ENCODE measurements at places on chromosomes 12 and 14.

DNA sequence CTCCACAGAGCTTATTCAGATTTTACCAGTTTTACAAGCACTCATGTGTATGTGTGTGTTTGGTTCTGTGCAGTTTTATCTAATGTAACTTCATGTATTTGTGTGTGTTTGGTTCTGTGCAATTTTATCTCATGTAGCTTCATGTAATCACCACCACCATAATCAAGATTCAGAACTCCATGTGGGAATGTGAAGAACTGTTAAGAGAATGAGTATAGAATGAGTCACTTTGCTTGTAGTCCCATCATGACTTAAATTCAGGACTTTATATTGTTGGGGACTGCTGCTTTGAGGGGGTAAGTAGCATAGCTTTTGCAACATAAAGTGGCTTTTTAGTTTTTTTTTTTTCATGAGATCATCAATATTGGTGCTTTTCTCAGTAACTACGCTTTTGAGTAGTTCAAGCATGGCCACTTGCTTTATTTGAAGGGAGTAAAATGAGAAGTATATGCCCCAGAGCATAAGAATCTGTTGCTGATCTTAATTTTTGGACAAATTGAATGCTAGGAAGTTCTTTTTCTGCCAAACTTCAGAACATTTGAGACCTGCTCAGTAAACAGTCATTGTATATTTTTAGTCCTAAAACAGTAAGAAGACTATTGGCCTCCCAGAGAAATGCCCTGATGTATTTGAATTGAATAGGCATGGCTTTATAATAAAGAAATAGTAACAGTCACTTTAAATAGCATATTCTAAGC lies 28.8 kb downstream of the PROX2 start:
- no peak for DNase-seq

DNA sequence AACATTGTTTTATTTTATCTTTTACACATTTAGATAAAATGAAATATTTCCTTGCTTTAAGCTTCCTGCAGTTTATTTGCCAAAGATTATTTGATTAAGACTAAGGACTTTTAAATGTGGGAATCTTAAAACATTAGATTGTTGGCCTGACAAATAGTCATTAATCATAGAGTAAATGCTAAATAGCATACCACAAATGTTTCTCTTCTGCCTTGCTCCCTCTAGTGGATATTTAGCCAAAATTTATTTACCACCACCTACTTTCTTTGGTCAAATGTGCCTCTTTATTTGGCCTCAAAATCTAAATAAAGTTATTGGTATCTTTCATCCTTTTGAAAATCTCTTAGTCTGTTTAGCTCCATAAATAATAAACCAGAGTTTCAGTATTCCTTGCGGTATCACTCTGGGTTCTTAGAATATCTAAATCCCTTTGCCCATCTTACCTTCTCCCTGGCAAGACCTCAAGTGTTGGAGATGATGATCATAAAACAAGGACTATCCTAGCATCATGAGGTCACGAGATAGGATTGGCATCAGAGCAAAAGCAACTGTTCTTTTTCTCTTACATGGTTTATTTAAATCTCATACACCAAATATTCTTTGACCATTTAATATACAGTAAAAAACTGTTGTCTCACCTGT lies 150.6 kb upstream of the AEBP2 start:
- DNase-seq = no peak

- DNase-seq = no peak
These were observed 138.5 kb downstream of the DICER1 start for GRCh38 chr14:95018821-95019220.

- no peak for DNase-seq
These were observed 128.4 kb upstream of the SSTR1 start for GRCh38 chr14:38079268-38079667.

DNA sequence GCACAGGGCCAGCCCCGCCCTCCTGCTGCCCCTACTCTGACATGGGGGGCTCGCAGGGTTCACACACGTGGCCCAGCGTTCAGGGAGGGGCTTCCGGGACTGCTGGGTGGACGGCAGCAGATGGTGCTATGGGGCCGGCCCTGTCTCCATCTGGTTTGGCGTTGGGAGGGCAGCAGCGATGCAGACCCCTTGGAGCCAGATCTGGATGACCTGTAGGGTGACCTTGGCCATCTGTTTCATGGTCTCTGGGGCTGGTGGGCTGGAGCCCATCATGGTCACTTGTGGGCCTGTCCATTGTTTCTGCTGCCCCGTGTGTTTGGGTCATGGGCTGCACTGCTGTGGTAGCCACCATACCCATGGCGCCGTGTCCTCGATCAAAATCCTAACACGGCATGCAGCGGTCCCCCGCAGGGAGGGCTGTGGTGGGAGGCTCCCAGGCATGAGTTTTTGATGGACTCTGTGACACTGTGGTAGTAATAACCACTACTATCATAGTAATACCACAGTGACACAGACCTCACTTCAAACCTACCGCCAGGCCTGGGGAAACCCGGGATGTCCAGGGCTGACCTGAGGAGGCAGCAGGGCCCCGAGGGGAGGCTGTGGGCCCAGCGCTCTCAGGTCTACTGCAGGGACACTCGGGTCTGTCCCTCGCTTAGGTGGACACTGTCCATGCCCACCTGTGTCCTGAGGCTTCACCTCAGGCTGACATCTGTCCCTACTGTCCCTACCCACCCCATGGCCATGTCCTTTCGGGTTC lies 359.4 kb downstream of the TMEM121 start:
- no peak for DNase-seq

- DNase-seq = no peak
These were observed 56.0 kb downstream of the FOS start for GRCh38 chr14:75334549-75335051.

DNA sequence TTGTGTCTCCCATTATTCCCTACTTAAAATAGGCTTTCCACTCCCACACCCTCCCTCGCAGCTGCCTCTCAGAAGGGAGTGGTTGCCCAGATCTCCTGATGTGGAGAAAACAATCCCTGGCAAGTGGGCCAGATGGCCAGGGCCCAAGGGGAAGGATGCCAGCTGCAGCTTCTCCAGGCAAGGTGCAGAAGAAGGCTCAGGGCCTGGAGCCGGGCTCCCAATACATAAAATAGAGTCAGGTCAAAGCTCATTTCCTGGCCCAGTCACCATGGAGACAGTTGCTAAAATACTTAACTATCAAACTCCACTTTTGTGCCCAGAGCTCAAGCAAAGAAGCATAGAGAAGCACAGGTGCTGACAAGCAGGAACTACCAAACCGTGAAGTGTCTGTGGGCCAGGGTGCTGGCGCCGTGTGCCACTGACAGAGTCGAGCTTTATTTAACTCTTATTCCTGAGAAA lies 45.7 kb upstream of the ITPR2 start:
- DNase-seq = no peak

GRCh38 chr12:67885375-67886169 lies 103.7 kb upstream of the IFNG-AS1 start:
- no peak for DNase-seq

DNA sequence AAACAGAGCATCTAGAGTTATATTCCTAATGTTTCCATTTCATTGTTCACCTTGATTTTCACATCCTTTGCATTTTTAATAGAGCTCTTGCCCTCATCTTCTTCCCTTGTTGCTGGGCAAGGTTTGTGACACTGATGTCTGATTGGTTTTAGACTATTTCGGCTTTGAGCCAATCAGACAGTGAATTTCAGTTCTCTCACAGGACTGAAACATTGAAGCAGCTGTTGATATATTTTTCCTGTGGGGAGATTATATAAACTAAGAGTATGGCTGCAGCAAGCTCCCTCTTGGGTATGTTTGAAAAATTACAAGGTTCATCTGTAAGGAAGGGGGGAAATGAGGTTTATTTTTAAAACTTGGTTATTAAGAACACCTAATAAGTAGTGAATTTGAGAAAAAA lies 51.2 kb downstream of the ATF7IP start:
- no peak for DNase-seq

DNA sequence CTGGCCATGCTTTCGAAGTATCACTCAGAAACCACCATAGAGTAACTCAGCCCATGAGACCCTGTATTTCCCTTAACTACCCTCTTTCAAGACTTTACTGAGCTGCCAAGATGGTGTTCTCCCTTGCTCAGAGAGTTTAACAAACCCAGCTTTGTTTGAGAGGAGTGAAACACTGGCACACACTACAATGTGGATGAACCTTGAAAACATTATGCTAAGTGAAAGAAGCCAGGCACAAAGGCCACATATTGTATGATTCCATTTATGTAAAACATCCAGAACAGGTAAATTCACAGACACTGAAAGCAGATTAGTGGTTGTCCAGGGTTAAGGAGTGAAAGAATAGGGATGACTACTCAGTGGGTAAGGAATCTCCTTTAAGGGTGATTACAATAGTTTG lies 18.9 kb downstream of the SERPINA3 start:
- no peak for DNase-seq

GRCh38 chr12:123126294-123127181 lies 24.4 kb downstream of the PITPNM2 start:
- no peak for DNase-seq

DNA sequence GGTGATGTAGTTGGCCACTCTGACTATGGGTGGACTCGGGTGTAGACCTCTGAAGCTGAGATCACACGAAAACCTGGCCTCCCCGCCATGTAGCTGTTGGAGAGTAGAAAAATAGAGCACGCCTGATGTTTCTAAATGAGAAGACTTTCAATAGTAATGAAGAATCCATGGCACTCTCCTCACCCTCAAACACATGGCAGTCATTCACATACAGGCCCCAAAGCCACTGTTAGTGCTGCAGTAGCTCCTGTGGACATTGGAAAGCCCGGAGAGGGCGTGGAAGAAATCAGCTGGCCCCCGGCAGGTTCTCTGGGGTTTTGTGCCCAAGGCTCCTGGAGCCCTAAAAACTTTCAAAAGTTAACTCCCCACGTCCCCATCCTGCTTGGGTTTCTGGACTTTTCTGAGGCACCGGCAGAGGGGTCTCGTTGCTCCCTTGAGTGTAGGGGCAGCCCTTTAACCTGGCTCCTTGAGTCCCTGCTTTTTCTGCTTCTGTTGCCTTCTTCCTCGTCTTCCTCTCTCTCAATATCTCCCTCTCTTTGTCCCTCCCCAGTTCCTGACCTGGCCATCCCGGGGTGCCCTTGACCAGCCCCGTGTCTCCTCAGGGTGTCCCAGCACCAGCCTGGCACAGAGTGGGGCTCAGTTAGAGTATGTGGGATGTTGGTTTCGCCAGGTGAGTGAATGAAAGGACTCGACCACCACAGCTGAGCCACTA lies 8.3 kb downstream of the MEG3 start:
- no peak for DNase-seq

GRCh38 chr14:68239988-68240771 lies 420.6 kb downstream of the RAD51B start:
- DNase-seq = no peak

- DNase-seq = no peak
These were observed 20.5 kb downstream of the DERA start for GRCh38 chr12:15931590-15932053.

GRCh38 chr12:105321125-105321524 lies 9.4 kb upstream of the C12orf75 start:
- DNase-seq = no peak

DNA sequence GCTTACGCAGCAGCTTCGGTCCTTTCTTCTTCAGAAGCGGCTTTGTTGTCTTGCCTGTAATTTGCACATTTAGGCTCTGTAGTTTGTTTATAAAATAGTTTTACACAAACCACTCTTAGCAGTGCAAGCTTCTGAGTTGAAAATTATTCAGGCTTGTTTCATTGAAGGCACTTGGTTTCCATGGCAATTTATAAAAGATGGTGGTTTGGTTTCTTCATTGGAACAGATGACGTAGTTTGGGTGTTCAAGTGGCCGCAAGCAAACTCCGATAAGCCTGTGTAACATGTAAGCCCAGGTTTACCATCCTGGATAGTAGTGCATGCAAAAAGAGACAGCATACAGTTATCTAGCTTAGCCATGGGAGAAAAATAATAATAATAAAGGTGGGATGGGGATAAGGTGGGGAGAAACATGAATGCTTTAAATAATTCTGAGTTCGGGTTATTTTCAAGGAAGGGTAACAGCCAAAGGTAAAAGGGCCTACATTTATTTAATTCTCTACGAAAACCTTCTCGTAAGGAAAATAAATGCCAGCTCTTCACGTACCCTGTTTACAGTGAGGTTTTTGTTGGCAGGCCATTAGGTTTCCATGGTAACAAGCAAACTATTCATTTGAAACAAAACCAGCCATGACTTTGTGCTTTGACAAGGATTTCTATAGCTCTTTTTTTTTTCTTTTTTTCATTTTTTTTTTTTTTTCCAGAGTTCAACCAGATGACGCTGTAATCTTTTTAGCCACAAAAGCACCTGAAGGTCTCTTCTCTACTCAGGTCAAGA lies 189.6 kb upstream of the RPL10L start:
- DNase-seq = no peak

GRCh38 chr12:122399254-122399591 lies 23.2 kb downstream of the CLIP1 start:
- no peak for DNase-seq

DNA sequence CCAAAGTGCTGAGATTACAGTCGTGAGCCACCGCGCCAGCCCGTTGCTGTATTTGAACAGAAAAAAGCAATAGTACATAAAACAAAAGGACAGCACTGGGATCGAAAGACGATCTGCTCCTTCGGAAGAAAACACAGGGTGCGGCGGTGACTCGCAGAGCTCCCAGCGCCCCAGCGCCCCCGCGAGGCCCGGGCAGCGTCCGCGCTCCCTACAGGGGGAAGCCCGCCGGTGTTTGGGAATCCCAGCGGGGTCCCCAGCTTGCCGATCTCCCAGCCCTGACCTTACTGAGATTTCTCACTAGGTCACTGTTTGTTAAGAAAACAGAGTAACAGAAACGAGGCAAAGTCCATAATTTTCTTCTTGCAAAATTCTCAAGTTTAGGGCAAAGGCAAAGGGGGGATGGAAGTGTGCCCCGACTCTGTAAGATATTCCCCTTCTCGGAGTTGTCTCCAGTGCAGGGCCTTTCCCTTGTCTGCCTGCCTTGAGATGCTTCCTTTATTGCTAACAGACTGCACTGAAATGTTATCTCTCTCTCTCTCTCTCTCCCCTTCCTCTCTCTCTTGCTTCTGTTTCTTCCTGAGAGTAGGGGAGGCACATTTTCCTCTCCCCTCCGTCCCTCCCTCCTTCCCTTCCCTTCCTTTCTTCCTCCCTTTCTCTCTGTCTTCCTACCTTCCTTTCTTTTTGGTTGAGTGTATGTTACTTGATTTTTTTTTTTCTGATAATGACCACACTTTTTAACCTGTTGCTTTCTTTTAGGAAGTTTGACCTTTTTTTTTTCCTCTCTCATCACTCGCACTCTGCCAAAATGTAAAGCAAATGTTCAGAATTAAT lies 91.9 kb downstream of the TMEM30B start:
- DNase-seq = no peak

- no peak for DNase-seq
These were observed 13.2 kb upstream of the INF2 start for GRCh38 chr14:104676130-104676693.

GRCh38 chr12:117092886-117093285 lies 6.3 kb downstream of the TESC start:
- DNase-seq = no peak

- DNase-seq = peak; percentile 62
These were observed 197.8 kb downstream of the PPM1H start for GRCh38 chr12:62737188-62737587.
